C1 segment of cervical spinal cord (tissue), 14 donors: ENCODE measurements at places on chromosomes 12 and 14.

DNA sequence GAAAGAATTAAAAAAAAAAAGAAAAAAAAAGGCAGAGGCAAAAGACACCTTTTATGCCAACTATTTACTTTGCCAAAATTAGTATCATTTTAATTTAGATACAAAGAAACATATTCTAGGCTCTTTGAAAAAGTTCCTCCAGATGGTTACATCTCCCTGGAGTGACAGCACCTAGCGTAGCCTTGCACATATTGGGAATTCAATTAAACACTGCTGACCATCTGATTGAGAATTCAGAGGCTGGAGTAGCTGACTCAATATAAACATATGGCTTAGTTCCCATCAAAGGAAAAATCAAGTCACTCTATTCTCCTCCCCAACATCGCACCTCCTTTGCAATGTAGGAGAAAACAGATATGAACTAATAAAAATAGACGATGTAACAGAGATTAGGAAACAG, 36.4 kb downstream of the ANKS1B start:
- DNase-seq = no peak

DNA sequence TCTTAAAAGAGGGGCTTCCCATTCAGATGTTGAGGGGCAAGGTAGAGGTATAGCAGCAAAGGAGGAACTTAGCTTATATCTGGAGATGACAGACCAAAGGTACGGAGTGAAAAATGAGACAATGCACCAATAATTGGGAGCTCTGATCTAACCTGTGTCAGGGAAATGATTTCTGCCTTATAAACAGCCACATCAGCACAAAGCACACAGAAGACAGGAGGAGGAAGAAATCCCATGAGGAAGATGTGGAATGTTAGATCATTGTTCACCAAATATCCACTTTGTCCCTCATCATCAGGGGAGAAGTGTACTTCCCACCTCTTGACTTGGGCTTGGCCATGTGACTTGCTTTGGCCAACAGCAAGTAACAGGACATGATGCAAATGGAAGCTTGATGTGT, 93.7 kb upstream of the WSCD2 start:
- DNase-seq = no peak

- DNase-seq = no peak
Observed at GRCh38 chr12:82124711-82125380, 233.3 kb downstream of the CCDC59 start.

DNA sequence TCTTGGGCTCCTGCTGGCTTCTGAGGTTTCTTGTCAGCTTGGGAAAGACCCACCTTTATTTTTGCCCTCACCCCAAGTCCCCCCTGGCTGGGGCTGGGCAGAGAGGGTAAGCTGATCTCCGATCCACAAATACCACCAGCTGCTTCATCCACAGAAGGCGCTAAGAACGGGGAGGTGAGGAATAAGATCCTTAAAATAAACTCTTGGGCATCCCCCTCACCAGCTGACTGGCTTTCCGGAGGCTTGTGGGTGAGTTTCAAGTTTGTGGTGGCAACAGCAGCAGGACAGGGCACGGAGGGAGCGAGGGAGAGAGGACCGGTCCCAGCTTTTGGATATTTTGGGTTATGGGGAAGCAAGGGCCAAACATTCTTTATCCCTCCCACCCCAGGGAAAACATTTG, 20.8 kb upstream of the HSPB8 start:
- no peak for DNase-seq

DNA sequence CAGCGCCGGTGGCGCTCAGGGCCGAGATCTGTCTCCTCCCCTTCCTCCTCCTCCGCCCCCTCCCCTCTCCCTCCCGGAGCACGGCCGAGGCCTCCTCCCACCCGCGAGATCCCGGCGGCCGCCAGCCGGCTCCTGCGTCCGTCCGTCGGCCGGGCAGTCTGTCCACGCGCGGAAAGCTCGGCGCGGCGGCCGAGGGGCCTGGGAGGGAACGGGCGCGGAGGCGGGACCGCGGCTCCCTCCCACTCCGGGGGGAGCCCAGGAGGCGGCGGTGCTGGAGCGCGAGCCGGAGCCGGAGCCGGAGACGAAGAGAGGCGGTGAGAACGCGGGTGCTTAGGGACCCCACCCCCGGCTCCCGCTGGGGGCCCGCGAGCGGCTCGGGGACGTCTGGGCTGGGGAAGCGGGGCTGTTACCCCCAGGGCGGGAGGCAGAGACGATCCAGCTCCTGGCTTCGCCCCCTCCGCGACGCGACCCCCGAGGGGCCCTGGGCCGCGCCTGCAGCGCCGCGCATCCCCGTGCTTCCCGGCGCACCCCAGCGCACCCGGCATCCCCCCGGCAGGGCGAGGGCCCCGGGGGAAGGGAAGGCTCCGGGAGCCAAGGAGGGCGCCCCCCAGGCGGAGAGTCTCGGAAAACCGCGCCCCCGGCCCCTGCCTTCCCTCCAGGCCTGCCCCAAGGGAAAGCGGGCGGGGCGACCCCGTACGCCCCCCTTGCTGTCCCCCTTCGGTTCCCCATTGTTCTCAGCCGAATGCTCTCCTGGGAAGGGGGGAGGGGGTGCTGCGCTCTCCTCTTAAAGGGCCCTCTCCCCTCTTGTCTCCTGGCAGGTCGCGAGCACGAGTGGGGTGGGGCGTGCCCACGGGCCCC, at the start of gene DTX1:
DTX1 (plus strand) TSS at position 100 of the 858 bp plus-strand sequence. CDS start 1,463 bp downstream, outside the sequence.
- no peak for DNase-seq

DNA sequence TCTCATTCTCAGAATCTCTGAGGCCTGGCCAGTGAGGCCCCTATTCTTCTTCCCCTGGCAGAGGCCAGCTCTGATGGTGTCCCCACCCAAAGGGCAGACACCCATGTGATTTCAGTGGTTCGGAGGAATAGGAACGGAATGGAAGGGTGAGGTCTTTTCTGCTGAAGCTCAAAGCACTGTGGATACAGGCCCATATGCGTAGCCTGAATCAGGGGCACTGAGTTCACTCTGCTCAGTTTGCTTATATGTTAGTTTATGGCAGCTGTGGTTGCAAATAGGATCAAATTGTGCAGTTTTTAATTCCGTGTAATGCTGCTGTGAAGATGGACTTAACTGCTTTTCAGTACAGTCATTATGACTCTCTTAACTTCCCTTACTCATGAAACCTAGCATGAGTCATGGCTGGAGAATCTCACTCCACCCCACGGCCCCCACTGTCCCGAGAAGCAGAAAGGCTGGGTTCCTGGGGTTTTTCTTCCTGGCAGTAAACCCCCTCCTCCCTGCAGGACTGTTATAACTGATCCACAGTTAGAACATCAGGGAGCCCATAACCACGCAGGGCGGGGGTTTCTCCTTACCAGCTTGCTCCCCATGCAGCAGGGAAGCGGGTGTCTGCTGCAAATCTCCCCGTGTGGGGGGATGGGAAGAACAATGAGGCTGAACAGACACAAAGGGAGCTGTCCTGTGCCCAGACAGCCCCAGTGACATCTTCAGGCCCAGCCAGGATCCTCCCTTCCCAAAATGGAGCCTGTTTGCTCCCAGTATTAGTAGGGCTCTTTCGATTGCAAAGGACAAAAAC, 122.7 kb downstream of the SLC38A6 start:
- no peak for DNase-seq

DNA sequence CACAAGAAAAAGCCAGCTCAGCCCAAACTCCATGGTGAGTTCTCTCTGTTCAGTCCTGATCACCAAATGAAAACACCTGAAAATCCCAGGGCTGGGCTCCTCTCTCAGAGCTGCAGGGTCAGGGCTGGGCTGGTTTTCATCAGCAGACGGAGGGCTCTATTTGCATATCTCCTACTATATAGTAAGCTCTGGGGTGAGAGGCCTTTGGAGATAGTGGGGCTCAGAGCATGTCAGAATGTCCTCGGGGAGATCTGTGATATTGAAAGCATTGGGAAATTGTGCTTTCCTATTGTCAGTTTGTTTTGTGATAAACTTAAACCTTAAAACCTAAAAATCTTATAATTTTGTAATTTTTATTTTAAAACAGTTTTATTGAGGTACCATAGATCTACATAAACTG, 742.6 kb downstream of the TMEM121 start:
- no peak for DNase-seq

DNA sequence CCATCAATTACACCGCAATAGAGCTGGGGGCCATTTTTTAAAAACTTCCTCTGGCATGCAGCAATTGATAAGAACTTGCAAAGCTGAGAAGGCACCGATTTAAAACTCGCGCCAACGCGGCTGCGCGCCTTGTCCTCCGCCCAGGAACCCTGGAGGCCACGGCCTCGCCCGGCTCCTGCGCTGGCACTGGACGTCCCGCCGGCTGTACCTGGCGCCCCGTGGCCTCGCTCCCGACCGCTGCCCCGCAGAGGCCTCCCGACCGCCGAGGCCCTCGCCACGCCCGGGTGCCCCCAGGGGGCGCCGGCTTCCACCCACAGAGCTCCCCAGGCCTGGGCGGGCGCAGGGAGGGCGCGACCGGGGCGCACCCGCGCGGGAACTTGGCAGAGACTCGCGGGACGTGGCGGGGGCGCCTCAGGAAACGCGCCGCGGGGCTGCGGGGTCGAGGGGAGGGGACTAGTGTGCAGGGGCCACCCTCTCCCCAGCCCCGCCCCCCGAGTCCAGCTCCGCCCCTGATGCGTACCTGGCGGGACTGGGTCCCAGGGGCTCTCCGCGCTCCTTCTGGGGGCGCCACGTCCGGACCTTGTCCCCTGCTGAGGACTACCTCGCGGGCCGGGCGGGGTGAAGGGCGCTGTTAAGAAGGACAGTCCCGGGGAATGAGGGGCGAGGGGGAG, 65.7 kb downstream of the TNFAIP2 start:
- no peak for DNase-seq

- no peak for DNase-seq
Observed at GRCh38 chr14:28608443-28608842, 158.1 kb upstream of the FOXG1 start.

GRCh38 chr12:78580296-78580695, 284.3 kb upstream of the SYT1 start:
- no peak for DNase-seq

DNA sequence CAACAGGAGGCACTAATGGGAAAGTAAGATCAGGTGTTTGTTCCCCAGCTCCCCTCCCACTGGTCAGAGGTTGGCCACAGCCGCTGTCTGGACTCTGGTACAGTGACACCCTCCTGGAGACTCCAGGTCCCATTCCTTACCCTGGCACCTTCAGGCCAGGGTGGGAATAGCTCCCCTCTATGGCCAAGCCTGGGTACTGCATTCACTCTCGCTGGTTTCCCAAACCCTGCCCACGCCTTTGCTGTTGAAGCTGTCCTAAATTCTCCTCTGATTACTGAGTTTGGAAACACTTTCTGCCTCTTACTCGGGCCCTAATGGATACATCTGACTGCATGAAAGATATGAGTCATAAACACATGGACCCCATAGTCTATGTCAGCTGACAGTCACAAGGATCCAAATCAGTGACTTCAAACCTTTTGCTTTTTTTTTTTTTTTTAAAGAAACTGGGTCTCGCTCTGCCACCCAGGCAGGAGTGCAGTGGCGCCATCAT, 17.9 kb downstream of the HRK start:
- no peak for DNase-seq

GRCh38 chr12:123126294-123127181, 24.4 kb downstream of the PITPNM2 start:
- DNase-seq = no peak

GRCh38 chr12:57764662-57765002, 2.2 kb downstream of the CYP27B1 start:
- no peak for DNase-seq

GRCh38 chr14:57576498-57576897, 82.8 kb upstream of the CCDC198 start:
- DNase-seq = no peak

DNA sequence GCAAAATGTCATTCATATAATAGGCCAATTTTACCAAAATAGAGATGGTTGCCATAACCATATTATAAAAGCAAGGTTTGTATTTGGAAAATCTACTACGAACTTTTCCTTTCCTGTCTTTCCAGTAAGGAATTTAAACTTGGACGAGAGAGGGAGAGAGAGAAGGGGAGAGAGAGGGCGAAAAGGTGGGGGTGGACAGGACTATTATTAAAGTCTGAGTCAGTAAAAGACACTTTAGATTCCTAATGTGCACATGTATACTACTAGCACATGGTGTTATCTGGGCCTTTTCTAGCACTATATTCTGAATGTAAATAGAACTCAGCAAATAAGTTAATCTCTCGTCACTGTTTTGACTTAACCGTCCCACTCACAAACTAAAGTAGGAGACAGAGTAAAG, 30.4 kb upstream of the FBLN5 start:
- DNase-seq = no peak

DNA sequence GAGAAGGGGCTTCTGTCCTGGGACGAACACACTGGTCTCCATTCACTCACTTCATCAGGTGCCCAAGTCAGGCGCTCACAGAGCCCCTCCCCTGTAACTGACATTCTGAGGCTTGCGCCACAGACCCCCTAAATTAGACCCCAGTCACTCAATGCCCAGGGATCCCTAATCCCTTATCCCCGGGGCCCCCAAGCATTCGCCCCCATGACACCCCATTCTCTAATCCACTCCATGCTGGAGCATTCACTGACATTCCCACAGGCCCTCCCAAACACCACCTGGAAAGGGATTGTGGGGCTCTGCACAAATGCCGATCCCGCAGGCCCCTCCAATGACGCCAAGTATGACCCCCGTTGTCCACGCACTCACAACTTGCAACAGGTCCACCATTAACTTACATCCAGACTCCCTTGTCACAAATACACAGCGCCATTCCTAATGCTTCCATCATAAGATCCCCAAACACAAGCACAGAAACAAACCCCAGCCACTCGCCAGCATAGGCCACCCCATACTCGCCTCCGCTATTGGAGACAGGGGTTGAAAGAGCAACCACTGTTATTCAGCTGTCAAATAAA, 1.5 kb downstream of the ZNF605 start:
- no peak for DNase-seq

GRCh38 chr12:95319694-95320331, 102.2 kb downstream of the VEZT start:
- DNase-seq = no peak

DNA sequence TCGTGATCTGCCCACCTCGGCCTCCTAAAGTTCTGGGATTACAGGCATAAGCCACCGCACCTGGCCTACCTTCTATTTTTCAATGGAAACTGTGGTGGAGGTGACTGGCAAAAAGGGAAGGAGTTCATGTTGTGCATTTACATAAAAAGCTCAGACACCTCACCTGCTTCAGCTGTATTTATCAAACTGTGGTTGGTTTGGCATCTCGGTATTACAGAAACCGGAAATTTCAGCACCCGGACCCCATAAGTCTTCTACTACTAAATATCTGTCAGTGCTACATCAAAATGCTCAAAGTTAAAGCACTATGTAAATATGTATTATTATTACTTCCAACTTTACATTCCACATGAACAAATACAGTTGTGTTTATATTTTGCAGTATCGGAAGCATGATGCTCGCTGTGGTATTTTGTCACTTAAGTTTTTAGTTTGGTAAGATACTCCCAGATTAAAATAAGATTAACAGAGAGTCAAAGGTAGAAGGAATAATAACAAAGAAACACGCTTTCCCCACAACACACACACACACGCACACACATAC, 95.4 kb downstream of the ITPR2 start:
- DNase-seq = no peak
